Activated B cell treated with CpG ODN at 0.5 μM for 24 hours (primary cell): ENCODE measurements at places on chromosomes 2 and 18. TPM values are rescaled to one million over a fixed set of nuclear protein-coding genes. Genes with fewer than 3 reads are reported as not detected.

CENPA gene
- total RNA-seq, result 0.42 TPM in 2 replicates

TGOLN2 gene
- total RNA-seq, result 103 and 119 TPM in 2 replicates

EFEMP1 gene
- total RNA-seq, result not detected in 2 replicates

AFF3 gene
- 228 and 271 TPM in 2 replicates for total RNA-seq

ARMC9 gene
- 9.0 and 9.5 TPM in 2 replicates for total RNA-seq

PTPRN gene
- not detected in 2 replicates for total RNA-seq

CD226 gene
- 6.7 and 8.3 TPM in 2 replicates for total RNA-seq

EFR3B gene
- total RNA-seq, result 0.07 and 0.10 TPM in 2 replicates

UCN gene
- 1.0 and 1.2 TPM in 2 replicates for total RNA-seq

NT5C1B gene
- not detected in 2 replicates for total RNA-seq

MYO7B gene
- total RNA-seq, result 3.0 and 3.4 TPM in 2 replicates

DNAJB2 gene
- 59.0 and 71.1 TPM in 2 replicates for total RNA-seq

CD302 gene
- total RNA-seq, result 1.2 and 1.5 TPM in 2 replicates

VIT gene
- total RNA-seq, result not detected in 2 replicates

SAG gene
- 0.04 TPM in 1 of 2 replicates, not detected in the other for total RNA-seq

SERPINB12 gene
- total RNA-seq, result not detected in 2 replicates

CFAP221 gene
- not detected in 2 replicates for total RNA-seq

CNTNAP5 gene
- not detected in 2 replicates for total RNA-seq

C2orf81 gene
- total RNA-seq, result 3.9 and 5.5 TPM in 2 replicates

PFN4 gene
- 0.34 and 0.60 TPM in 2 replicates for total RNA-seq

RFTN2 gene
- total RNA-seq, result not detected in 2 replicates
